ENCODE measurements at places on chromosomes 7 and 10. TPM values are rescaled to one million over a fixed set of nuclear protein-coding genes. Genes with fewer than 3 reads are reported as not detected.

Gene PHYHIPL
- total RNA-seq = 188 TPM

Gene ASB15
- not detected for total RNA-seq

Gene LEP
- not detected for total RNA-seq

Gene DMBT1
- total RNA-seq = 0.34 TPM

Gene PLXNA4
- 26.5 TPM for total RNA-seq

Gene AKR1B15
- total RNA-seq = not detected

Gene PLEKHS1
- not detected for total RNA-seq

Gene NPS
- total RNA-seq = not detected

Gene ZNF239
- total RNA-seq = 5.0 TPM

Gene WIPF3
- 45.3 TPM for total RNA-seq

Gene C7orf57
- total RNA-seq = not detected

Gene FOXP2
- total RNA-seq = 17.0 TPM

Gene OR6V1
- not detected for total RNA-seq

Gene KEL
- 28.0 TPM for total RNA-seq

Gene BAG3
- total RNA-seq = 56.5 TPM

Gene SCIN
- total RNA-seq = 15.4 TPM

Gene CAMK2B
- 296 TPM for total RNA-seq

Gene FEZF1
- 1.1 TPM for total RNA-seq

Gene CD36
- total RNA-seq = 1.4 TPM

Gene ZNF467
- total RNA-seq = 7.9 TPM

Gene SPDYE11
- not detected for total RNA-seq

Gene FAM204A
- total RNA-seq = 91.9 TPM

Gene TRIM50
- total RNA-seq = not detected

Gene HPSE2
- total RNA-seq = 10.9 TPM

Gene SRGN
- 22.2 TPM for total RNA-seq

Gene NPC1L1
- 1.6 TPM for total RNA-seq

Gene AZGP1
- 15.7 TPM for total RNA-seq

Gene LIPJ
- 0.42 TPM for total RNA-seq
